ENCODE measurements at places on chromosomes 2 and 18.

DNA sequence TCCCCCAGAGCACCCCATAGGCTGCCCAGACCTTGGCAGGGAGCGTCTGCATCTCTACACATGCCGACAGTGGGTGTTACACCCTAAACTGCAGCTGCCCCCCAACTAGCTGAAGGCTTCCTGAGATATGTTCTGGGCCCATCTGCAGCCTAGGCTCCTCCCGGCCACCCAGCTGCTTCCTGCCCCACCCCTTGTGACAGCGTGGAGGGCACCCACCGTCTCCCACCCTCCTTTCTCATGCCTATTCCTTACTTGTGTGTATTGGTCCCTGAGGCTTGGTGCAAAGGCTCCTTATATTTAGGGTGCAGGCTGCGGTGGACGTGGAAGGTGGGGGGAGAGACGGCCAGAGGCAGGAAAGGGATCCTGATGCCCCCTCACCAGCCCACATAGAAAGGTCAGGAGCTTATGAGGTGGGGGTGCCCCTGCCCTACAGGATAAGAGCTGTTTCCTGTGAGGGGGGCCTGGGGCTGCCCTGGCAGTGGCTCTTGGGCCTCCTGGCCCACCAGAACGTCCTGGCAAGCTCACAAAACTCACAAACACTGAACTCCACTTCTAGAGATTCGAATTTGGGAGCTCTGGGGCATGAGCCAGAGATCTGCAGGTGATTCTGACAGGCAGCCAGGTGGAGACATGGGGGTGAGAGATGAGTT, 7.3 kb upstream of the PROM2 start:
- DNase-seq = no peak

- DNase-seq = no peak
Observed at GRCh38 chr18:63553081-63553480, 10.9 kb downstream of the SERPINB12 start.

GRCh38 chr2:134399096-134399495, 145.2 kb downstream of the MGAT5 start:
- no peak for DNase-seq

DNA sequence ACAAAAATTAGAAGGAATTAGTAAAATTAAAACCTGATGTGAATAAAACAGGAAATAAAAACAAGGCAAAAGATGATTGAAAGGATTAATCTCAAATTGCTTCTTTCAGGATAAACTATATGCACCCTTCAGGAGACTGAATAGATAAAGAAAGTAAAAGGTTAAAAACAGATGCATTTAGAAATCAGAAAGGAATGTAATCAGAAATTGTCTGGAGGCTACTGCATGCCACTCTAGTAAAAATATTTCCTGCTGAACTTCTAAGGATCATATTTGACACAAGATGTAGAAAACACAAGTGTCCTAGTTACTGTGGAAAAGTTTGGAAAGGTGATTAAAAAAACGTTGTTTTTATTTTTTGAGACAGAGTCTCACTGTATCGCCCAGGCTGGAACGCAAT, 16.2 kb downstream of the CHCHD5 start:
- no peak for DNase-seq

DNA sequence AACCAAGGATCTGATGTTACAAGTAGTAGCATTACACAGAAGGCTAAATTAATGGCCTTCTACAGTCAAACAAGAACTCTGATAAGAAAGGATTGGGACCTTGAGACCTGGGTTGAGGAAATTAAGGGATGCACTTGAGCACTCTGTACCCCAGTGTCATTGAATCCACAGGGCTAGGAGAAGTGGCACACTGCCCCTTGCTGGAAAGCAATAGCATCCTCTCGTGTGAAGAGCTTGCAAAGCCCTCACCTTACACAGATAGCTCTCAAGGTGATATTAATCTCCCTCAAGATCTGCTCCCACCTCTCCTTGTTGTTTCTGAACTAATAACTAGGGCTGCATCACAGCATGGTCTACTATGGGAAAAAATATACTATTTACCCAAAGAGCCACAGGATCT, 26.5 kb upstream of the CHST9 start:
- DNase-seq = no peak

GRCh38 chr2:86519349-86519748, 43.9 kb downstream of the CHMP3 start:
- DNase-seq = no peak

DNA sequence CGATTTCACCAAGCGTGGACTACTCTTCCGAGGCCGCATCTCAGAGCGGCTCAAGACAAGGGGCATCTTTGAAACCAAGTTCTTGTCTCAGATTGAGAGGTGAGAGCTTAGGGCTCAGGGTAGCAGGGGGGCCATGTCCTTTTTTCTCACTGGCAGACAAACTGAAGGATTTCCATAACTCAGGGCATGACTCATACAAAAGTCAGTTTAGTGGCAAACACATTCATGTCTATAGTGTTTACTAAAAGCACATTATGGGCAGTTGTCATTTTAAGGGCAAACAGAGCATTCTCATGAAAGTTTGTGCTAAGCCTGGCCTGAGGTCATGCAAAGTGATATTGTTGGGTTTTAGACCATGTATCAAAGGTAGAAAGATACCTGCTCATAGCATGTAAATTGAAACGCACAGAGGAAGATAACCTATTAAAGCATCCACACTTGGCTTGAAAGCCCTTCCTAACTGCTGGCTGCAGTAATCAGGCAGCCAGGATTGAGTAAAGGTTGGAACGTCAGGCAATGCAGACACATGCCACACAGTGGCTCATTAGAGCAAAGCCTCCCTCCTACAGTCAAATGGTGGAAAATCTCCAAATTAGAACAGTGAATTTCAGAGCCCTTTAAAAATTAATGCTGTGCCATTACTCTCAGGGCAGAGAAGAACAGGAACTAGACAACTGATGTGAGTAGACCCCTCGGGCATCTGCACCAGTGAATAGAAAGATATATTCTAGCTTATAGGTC, 54.2 kb downstream of the HK2 start:
- DNase-seq = no peak

- no peak for DNase-seq
Observed at GRCh38 chr2:38213619-38214167, 137.7 kb upstream of the CYP1B1 start.

GRCh38 chr2:42974169-42974720, 181.9 kb upstream of the HAAO start:
- DNase-seq = no peak

DNA sequence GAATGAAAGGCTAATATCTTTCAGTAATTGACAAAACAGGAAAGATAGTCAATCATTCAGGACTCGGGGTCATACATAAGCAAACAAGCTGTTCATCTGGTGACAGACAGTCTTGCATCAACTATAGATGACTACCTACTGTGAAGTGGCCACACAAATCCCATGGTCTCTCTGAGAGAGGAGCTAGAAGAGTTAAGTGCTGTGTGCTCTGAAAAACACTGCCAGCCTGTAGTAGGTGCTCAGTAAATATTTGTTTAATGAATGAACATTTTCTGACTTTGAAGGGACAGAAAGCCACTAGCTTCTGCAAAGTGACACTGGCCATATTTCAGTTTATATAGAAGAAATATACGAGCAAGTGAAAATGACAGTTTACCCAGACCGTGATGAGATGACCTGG, 184.0 kb upstream of the CHAC2 start:
- DNase-seq = no peak

Data from T-helper 9 cell (primary cell).